ENCODE measurements at places on chromosomes 1 and 21.

GRCh38 chr1:147541672-147542568 is 619 bp downstream of the BCL9 start:
- DNase-seq = peak; percentile 25

GRCh38 chr1:207711285-207711684 is 40.6 kb upstream of the CD46 start:
- DNase-seq = no peak

GRCh38 chr1:57040811-57041210 is 75.0 kb upstream of the C8B start:
- DNase-seq = no peak

DNA sequence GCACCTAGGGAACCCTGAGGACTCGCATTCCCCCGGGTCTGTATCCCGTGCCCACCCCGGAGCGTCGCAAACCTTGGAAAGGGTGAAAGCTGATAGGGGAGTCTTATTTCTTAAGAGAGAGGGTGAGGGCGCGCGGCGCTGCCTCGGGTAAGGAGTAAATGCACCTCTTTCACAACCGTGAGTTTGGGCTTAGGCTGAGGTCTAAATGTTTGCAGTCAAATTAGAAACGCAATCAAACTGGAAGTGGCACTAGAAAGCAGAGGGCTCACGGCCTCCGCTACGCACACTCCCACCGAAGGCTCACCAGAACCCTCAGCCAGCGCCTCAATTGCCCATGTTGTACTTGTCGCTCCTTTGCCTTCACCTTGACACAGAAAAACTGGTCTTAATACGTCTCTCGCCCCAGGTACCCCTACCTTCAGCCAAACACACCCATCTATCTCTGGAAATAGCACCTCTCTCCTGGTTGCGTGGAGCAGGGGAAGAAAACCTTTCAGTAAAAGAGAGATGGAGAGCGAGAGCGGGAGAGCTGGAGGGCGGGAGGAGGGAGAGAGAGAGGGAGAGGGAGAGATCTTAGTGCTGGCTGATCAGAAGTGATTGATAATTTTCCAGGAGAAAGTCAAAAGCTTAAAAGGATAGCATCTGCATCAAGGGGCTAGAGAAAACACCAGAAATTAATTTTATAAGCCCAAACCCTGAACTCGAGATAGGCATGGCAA is 1.7 kb upstream of the HLX start:
- no peak for DNase-seq

GRCh38 chr1:226116673-226117072 is 54.2 kb downstream of the H3-3A start:
- DNase-seq = no peak

DNA sequence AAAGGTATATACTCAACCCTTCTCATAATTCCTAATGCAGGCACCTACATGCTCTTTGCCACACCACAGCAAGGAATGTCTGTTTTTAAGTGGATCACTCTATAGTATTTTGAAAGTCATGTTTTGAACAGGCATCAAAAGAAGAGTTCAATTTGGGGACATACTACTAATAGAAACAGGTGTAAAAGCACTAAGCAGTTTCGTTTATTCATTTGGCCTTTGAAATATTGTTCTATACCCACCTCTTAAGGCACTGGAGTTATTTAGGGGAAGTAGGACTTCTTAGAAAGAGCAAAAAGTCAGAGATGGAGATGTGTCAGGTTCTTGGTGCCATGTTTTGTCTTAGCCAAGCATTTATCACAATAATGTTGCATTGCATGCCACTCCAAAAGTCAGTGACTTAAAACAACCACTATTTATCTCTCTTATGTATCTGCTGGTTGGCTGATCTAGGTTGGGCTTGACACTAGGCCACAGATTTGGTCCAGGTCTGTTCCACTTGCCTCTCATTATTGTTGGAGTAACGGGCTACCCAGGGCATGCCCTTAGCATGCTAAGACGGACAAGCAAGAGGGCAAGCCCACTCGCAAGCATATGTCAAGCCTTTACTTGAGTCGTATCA is 107.5 kb downstream of the RGL1 start:
- no peak for DNase-seq

DNA sequence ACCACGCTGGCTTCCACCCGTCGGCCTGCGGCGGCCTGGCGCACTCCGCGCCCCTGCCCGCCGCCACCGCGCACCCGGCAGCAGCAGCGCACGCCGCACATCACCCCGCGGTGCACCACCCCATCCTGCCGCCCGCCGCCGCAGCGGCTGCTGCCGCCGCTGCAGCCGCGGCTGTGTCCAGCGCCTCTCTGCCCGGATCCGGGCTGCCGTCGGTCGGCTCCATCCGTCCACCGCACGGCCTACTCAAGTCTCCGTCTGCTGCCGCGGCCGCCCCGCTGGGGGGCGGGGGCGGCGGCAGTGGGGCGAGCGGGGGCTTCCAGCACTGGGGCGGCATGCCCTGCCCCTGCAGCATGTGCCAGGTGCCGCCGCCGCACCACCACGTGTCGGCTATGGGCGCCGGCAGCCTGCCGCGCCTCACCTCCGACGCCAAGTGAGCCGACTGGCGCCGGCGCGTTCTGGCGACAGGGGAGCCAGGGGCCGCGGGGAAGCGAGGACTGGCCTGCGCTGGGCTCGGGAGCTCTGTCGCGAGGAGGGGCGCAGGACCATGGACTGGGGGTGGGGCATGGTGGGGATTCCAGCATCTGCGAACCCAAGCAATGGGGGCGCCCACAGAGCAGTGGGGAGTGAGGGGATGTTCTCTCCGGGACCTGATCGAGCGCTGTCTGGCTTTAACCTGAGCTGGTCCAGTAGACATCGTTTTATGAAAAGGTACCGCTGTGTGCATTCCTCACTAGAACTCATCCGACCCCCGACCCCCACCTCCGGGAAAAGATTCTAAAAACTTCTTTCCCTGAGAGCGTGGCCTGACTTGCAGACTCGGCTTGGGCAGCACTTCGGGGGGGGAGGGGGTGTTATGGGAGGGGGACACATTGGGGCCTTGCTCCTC is 1.9 kb downstream of the OLIG2 start:
- DNase-seq = no peak

- DNase-seq = no peak
These were observed 21.3 kb downstream of the ATPAF1 start for GRCh38 chr1:46646844-46647243.

DNA sequence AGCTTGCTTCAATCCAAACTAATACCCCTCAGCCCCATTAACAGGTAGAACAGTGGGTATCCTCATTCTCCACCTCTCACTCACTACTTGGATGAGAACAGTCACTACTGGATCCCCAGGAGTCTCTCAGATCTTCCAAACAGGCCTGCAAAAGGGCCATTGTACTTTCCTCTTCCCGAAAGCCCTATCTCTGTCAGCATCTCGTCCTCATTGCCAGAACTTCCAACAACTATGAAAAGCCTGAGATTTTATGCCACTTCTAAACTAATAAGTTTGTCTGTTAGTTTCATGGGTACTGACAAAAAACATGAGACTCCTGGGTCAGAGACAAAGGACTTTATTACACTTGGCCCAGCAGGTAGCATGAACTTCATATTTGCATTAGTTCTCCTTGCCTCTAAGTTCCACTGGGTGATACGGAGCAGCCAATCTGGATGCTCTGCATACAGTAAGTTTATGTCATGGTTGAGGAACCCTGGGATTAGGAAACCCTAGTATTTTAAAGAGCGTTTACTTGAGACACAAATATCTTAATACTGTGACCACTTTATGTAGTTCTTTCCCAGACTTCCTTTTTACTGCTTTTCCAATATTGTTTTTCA is 38.1 kb downstream of the VANGL2 start:
- no peak for DNase-seq

DNA sequence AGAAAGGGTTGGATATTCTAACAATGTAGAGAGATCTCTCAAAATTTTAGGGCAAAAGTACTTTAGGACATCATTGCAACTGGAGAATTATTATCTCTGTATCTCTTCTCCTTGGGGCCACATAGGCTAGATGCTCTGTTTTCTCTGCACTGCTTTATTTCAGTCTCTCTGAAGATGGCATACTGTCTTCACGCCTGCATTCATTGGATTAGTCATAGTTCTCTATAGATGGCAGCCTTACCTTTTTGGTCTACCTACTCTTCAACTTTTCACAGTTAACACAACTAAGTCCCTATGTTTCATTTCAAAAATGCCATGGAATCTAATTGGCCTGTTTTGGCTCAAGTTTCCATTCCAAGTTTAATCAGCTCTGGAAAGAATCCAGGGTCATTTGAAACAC is 1623.3 kb upstream of the B3GALT2 start:
- DNase-seq = no peak

GRCh38 chr1:208216062-208216461 is 28.1 kb downstream of the PLXNA2 start:
- no peak for DNase-seq

DNA sequence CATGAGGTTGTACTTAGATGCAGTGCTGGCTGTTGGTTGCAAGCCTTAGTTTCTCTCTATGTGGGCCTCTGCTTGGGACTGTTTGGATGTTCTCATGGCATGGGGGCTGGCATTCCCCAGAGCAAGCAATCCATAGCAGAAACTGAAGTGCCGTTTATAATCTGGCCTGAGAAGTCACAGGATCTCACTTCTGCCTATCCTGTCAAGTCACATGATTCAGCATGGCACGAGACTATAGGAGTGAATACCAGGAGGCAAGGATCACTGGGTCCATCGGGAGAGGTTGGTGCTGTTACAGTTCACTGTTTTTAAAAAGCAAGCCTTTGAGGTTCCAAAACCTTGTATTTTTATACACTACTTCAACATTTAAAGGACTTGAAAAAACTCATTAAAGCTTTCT is 16.7 kb downstream of the COLGALT2 start:
- no peak for DNase-seq

GRCh38 chr1:229619002-229619401 is 6.9 kb downstream of the TAF5L start:
- DNase-seq = no peak

- no peak for DNase-seq
These were observed 61.7 kb downstream of the ARID4B start for GRCh38 chr1:235266325-235266724.

DNA sequence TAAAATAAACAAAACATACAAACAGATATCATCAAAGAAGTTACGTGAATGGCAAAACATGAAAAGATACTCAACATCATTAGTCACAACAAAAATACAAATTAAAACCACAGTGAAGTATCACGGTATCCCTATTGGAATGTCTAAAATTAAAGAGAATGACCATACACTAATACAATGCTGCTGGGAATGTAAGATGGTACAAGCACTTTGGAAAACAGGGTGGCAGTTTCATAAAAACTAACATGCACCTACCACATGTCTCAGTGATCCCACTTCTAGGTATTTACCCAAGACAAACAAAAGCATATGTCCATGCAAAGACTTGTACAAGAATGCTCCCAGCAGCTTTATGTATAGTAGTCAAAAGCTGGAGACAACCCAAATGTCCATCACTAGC is 69.1 kb downstream of the HSF2BP start:
- no peak for DNase-seq

DNA sequence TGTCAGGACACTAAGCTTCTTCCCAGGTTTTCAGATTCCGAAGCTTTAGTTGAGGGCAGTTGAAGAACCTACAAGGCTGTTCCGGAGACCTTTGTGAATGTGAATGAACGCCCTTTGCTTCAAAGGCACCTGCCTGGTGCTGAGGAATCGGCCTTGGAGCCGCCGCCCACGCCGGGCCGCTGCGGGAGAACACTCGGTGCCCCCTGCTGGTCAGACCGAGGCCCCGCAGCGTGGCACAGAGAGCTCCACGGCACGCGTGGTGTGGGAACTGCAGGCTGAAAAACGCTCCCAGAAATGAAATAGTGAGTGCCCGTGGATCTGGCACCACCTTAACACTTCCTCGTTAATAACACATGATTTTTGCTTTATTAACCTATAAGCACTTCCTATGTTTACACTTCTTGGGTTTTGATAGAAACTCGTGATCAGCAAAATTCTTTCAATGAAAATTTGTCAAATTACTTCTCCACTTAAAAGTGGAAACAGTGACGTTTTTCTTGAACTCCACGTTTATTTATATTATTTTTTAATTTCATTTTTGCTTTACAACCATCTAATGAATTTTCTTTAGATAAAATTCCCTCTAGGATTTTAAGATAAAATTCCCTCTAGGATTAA is 460.6 kb downstream of the DSCAM start:
- no peak for DNase-seq

GRCh38 chr1:171196351-171196750 is 11.3 kb downstream of the FMO2 start:
- no peak for DNase-seq

DNA sequence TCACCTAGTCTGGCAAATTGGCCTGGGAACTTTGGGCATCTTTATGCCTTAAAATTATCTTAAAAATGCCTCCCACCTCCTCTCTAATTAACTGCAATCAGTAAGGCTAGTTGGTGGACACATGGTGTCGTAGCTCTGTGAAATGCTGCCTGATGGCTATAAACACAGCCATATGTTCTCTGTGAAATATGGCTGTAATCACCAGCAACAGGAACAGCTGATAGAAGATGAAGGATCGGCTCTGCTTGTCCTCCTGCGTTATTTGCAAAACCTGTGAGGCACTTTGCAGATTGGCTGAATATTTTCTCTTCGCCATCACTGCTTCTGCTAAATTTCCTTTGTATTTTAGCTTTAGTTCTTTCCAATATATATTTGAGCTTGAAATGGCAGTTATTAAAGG is 419.6 kb downstream of the RWDD3 start:
- no peak for DNase-seq

- DNase-seq = no peak
These were observed 34.5 kb upstream of the RALGPS2 start for GRCh38 chr1:178690496-178690895.

DNA sequence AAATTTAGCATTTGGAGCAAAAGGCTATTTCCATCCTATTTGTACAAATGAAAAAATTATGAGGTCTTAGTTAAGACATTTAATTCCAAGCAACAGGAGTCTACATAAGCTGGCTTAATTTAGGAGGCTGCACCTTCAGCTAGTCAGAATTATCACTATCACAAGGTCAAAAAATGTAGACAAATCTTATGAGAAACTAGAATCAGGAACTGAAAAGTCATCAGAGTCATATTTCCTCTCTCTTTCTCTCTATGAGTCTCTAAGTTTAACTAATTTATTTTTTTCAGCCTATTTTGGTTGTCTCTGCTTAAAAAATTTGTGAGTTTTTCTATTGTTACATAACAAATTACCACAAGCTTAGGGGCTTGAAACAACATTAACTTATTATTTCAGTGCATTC is 807.1 kb upstream of the PRMT6 start:
- DNase-seq = no peak

Measured in naive thymus-derived CD8-positive, alpha-beta T cell (primary cell).